RPMI7951 (cell line): ENCODE measurements at places on chromosomes 12 and 14. TPM values are rescaled to one million over a fixed set of nuclear protein-coding genes. Genes with fewer than 3 reads are reported as not detected.
A peak's percentile ranks its signal among the peaks of the same experiment; 100 is the strongest.

The CLEC1B gene
- not detected in 2 replicates for total RNA-seq

DNA sequence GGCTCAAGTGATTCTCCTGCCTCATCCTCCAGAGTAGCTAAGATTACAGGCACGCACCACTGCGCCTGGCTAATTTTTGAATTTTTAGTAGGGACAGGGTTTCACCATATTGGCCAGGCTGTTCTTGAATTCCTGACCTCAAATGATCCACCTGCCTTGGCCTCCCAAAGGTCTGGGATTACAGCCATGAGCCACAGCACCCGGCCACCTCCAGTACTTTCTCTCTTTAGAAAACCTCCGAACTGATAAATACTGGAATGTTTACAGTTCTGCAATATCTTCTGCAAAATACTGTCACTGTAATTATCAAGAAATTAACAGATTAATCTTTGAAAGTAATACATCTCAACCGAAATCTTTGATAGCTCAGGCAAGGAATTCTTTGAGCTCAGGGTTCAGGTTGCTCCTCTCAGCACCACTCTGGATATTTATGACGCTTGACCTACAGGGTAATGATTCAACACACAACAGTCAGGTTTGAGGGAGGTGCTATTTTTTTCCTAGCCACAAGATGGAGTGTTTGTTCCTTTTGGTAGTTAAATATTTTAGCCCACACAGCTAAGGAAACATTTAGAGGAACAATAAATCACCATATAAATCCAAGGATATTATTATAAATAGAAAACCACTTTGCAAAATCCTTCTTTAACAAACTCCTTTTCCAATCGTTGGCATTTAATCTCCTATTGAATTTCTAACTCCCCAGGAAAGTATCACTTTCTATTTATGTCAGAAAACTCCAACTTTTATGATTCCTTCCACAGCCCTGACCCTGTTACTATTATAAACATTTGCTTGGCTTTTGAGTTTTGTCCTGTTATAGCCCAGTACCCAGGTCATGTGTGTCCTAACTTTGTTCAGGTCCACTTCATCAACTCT is 48.6 kb upstream of the GTF2A1 start:
- DNase-seq, result peak; percentile 67

GRCh38 chr12:92056290-92056689 is 89.4 kb downstream of the BTG1 start:
- DNase-seq, result no peak

- peak; percentile 30 for DNase-seq
Observed at GRCh38 chr12:110498984-110499706, 2.8 kb downstream of the VPS29 start.

The KRT85 gene
- total RNA-seq, result not detected in 2 replicates

DNA sequence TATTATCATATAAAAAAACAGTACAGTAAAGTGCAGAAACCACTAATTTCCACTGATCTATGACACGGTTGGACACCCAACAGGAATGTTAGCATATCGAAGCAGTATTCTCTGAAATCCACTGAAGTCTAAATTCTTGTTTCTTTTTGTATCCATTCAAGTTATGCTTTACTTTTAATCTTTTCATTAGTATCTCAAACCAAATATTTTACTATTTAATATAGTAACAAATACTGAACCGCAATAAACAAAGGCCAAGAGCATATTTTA is 41.1 kb downstream of the ATXN2 start:
- no peak for DNase-seq

- DNase-seq, result no peak
Observed at GRCh38 chr14:105322791-105323556, 8.4 kb downstream of the PACS2 start.

- peak; percentile 88 for DNase-seq
Observed at GRCh38 chr14:34462132-34462893, at the start of gene SPTSSA. SPTSSA (minus strand) TSS chr14:34462240; CDS start chr14:34462207, 33 bp downstream.

- DNase-seq, result no peak
Observed at GRCh38 chr14:71003156-71003555, 95.9 kb downstream of the PCNX1 start.

GRCh38 chr12:77402716-77403115 is 337.3 kb upstream of the E2F7 start:
- DNase-seq, result no peak

The KLRC2 gene
- total RNA-seq, result 10.5 and 17.4 TPM in 2 replicates

DNA sequence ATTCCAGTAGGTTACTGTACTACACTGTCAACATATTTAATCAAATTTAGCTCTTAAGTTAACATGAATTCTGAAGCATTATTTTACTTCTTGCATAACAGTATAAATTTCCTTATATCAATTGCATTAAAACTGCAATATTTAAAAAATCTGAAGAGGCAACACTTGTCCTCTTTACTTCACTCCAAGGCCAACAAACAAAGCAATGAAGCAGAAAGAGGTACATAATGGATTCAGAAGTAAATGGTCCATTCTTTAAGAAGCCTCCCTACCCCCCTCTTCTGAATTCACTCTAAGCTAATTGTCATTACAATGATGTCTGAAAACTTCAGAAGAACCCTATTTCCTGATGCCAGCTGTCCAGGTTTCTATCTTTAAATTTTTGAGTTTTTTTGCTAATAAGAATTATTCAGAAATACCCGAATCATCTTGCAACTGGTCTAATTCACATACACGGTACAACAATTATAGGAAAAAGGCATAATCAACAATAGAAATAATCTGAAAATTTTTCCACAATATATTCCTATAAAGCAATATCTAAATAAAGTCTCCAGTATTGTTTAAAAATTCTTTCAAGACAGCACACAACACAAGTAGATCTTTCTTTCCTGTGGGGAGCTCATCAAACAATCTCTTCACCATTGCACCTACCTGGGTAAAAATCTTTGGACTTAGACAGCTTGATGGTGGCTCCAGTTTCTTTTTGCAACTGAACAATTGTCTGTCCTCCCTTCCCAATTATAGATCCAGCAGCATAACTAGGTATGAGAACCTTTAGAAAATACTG is 2.9 kb downstream of the NOVA1 start:
- DNase-seq, result no peak

DNA sequence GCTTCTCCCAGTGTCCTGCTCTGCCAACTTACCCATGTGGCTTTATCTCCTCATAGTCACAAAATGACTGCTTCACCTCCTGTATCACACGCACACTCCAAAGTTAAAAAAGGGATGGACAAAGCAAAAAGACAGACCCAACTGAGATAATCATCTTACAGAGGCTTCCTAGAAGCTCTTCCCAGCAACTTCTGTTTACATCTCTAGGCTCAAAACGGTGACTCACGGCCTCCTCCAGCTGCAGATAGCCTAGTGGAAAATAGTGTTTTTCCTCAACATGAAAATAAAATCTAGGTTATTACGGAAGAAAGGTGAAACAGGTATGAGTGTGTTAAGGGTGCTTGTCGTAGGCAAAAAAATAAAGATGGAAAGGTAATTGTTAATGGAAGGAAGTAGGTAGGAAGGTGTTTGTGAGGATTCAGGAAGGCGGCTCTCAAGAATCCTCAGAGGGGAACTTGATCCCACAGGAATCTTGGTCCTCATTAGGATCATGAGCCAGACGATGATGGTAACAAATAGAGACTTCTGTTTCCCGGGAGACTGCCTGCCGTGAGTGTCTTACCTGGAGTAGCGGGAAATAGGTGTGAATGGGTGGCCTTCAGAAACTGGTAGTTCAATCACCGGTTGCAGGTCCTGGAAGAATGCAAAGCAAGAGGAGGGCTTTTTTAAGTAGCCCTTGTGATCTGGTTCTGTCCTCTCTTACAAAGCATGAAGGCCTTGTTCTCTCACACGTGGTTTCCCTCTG is 487.5 kb upstream of the TMEM132C start:
- peak; percentile 14 for DNase-seq

DNA sequence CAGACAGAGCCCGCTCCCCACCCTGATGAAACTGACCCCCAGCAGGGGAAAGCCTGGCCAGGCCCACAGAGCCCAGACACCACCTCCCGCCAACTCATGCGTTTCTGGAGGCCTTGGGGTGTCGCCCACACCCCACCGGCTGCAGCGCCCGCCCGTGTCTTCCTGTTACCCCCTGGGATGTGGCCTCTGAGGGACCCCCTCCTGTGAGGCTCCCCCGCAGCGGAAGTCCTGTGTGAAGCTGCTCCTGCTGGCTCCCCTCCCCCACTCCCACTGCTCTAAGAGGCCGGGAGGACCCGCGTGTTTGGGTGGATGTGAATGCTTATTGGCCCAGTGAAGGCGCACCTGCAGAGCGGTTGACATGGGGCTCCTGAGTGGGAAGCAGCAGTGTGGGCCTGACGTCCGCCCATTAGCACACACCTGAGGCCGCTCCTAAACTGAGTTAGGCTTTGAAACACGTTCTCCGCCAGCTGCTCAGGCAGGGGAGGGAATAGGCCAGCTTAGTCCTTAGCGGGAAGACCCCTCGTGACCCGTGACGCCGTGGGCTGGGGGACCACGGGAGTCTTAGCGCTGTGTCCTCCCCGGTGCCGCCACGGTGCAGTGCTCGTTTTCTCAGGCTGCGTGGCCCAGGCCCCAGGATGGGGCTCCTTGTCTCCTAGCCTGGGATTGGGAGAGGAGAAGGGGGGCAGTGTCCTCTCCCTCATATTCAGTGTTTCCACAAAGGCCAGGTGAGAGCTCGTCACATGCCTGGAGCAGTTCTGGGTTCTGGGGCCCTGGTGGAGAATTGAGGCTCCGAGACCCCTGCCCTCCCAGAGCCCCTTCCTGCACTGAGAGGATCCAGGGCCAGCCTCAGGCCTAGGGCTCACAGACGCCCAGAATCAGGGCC is 323.4 kb upstream of the SFSWAP start:
- no peak for DNase-seq

DNA sequence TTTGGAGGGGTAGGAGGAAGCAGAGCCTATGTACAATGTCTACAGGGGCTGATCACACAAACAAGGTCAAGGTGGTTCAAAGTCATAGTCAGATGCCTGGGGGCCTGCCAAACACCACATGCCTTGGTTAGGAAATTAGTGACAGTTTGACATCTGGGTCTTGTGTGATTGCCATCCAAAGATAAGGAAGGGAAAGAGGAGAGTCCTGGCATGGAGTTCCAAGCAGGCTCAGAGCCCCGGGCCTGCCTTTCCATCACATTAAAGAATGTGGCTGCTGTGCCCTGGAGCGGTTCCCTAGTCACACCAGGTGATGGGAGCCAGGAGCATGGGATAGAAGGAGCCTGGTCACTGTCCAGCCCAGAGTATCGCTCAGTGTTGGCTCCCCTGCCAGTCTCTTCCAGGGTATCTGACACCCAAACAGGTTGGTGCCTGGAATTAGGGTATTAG is 53.6 kb upstream of the BCL2L14 start:
- peak; percentile 96 for DNase-seq

DNA sequence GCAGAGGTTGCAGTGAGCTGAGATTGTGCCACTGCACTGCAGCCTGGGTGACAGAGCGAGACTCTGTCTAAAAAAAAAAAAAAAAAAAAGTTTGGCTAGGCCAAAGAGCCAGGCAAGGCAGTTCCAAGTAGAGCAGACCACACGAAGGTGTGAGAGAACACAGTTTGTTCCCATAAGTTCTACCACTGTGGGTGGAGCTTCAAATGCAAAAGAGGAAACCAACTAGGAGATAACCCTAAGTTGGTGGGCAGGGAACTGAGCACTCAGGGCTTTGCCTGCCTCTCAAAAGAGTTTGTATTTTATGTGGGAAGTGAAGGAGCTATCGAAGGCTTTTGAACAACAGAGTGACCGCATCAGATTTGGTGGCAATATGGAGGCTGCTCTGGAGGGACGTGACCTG is 15.1 kb downstream of the SOCS2 start:
- DNase-seq, result no peak

GRCh38 chr12:108638141-108638827 is 4.6 kb upstream of the SELPLG start:
- peak; percentile 22 for DNase-seq

DNA sequence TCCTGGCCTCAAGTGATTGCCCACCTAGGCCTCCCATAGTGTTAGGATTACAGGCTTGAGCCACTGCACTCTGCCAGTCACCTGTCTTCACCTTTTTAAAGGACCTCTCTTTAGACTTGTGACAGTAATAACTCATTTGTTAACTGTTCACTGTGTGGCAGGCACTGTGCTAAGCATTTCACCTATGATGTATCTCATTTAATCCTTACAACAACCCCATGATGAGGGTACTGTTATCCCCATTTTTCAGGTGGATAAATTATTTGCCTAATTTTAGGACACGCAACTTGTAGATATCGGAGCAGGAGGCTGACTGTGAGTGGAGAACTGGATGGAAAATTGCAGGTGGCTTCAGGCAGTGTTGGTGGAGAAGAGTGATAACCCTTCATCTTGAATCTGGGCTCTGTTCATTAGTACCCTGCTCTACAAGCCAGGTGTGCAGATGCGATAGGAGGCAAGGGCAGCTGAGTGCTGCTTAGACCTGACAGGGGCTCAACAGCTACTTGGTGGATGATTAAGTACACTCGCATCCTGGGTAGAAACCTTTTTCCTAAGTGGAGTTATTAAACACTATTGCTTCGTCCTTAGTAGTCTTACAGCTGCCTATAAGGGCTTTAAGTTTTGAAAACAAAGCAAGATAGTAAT is 2.7 kb downstream of the TCTN1 start:
- no peak for DNase-seq

The GDF3 gene
- not detected in 2 replicates for total RNA-seq

GRCh38 chr14:89012282-89013097 is 188.0 kb downstream of the TTC8 start:
- DNase-seq, result peak; percentile 56

GRCh38 chr12:69925291-69925690 is 100.3 kb downstream of the MYRFL start:
- no peak for DNase-seq

The DYRK4 gene
- total RNA-seq, result 50.6 and 54.5 TPM in 2 replicates

- no peak for DNase-seq
Observed at GRCh38 chr12:15644700-15645099, 144.5 kb downstream of the EPS8 start.

GRCh38 chr14:52043690-52044089 is 25.2 kb downstream of the NID2 start:
- DNase-seq, result peak; percentile 60

DNA sequence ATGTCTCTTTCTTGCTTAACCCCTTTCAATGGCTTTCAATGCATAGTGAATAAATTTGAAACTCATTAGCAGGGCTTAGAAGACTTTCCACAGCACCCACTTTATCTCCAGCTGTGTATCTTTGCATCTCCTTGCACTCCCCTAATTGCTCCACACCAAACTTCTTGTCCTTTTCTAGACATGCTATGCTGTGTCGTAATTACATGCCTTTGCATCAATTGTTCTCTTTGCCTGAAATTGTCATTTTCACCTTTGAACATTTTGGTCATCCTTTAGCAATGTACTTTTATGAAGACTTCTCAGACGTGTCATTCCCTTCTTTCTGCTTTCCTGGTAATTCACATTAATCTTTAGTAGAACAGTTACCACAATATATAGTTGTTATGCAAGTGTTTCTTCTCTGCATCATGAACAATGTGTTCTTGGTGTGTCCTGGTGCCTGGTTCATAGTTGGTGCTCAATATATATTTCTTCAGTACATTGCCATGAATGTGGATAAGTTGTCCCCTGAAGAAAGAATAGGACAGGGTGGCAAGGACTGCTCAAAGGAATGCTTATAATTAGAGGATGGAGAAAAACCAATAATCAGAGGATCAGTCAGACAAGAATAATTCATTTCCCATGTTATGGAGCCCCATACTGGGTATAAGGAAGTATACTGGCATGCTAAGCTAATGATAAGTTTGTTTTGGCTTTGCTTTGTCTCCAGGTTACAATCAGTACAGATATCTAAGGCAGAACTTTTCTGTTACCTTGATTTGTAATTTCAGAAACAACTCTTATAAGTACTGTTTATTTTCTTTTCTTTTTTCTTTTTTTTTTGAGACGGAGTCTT is 27.2 kb downstream of the ARF6 start:
- no peak for DNase-seq
